NCI-H510A treated with DMSO at 0.1 percent for 48 hours (cell line): ENCODE measurements at places on chromosomes 16 and 17.

- no peak for DNase-seq
Observed at GRCh38 chr17:19650826-19651225, 2.3 kb downstream of the ALDH3A2 start.

DNA sequence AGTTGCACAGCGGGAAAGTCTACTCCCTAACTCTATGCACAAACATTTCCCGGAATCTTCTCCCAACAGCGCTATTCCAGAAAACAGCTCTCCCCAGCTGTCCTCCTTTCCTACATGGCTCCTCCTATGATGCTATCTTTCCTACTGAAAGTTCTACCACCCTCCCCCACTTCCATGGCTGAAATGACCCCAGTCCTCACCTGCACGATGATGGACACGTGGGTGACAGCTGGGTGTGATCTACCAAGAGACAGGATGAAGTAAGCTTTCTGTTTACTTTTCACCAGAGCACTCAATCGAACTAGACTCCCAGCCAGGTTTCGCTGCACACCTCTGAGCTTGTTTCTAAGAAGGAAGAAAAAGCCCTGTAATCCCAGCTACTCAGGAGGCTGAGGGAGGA lies 10.7 kb downstream of the CTC1 start:
- DNase-seq = peak; percentile 93

DNA sequence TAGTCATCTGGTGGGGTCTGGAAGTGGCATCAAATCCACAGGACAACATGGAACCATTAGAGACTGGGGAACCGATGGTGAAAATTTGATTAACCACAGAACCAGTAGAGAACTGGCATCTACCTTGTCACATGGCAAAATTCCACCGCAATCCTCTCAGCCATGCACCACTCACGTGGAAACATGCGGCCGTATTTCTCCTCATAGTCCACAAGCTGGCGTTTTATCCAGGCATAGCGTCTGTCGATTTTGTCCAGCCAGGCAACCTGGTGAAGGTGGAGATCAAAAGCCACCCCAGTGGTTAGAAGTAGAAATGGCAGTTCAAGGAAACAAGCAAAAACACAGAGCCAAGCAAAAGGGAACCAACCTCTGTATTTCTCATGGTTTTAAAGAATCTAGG lies 87.6 kb downstream of the VPS53 start:
- no peak for DNase-seq

- no peak for DNase-seq
Observed at GRCh38 chr17:48749621-48750553, 21.3 kb upstream of the HOXB13 start.

DNA sequence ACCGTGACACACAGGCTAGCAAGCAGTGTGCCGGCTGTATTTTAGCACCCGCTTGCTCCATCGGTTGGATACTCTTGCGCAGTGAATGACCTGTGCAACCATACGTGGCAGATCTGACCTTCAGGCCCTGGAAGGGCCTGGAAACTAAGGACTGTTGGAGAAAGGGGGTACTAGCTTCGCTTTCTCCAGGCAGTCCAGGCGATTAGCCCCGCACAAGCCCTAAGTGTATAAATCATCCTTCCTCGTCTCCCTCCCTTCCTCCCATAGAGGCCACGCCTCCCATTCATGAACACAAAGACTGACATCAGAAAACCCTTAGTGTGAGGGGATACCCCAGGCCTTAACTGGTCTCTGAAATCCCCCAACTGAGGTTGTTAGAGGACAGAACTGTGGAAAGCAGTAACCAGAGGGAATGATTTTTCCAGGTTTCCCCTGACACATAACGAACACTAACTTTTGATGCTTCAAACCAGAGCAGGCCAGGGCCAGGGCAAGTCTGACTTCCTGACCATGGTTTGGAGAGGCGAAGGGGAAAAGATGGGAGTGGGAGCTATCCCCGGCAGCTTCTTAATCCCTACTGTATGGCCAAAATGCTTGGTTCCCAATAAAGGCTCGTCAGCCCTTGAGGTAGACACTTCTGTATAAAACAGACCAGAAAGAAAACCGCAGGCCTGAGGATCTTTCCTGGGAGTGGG lies 1.4 kb upstream of the DYNLL2 start:
- no peak for DNase-seq

DNA sequence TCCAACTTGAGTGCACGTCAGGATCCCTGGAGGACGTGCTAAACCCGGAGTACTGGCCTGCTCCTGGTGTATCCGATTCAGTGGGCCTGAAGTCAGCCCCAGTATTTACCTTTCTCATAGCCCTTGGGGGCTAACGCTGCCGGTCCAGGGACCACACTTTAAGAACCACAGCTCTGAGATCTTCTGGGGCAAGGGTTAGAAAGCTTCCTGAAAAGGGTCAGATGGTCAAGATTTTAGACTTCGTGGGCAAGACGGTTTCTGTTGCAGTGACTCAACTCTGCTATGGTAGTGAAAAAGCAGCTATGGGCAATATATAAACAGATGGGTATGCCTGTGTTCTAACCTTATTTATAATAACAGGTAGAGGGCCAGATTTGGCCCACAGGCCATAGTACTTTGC lies 14.6 kb upstream of the USP10 start:
- no peak for DNase-seq

GRCh38 chr17:2563543-2563942 lies 29.9 kb upstream of the PAFAH1B1 start:
- DNase-seq = no peak

- DNase-seq = no peak
Observed at GRCh38 chr17:57531648-57532504, 213.2 kb downstream of the CCDC182 start.

DNA sequence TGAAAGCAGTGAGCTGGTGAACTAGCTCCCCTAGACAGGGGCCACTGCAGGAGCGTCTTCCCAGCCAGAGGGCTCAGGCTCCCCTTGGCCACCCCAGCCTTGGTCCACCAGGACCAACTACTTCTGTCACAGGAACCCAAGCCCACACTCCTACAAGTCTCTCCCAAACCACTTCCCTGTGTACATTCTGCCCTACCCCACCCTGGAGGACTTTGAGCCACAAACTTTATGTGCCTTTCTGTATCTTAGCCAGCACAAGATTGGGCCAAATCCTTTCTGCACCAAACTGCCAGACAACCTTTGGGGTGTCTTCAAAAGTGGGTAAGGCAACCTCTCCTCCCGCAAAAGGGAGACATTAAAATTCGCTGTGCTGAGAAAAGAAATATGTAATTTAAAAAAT lies 31.6 kb downstream of the EFCAB5 start:
- no peak for DNase-seq

- peak; percentile 92 for DNase-seq
Observed at GRCh38 chr16:18969050-18969854, 14.5 kb upstream of the TMC7 start.

DNA sequence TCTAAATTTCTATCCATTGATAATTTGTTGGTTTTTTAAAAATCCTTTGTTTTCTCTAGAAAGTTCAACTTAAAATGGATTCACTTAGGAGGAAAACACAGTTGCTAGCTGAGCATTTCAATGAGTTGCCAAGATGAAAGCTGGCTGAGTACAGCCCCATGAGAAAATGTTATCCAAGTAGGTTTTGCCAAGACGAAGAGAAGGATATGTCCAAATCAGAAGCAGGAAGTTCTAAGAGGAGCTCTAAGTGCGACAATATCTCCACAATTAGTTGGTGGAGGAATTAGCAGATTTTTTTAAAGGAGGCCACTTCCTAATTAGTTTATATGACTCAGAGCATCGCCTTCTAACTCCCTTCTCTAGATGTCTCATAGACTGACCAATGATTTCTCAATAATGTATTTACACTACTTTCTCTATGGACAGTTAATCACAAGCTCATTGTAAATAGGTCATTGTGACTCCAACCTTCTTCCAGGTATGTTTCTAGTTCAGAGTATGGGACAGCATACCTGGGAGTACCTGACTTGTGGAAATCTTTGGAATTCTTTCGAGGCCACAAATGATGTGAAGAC lies 873.3 kb upstream of the SOX9 start:
- no peak for DNase-seq

- DNase-seq = no peak
Observed at GRCh38 chr16:57898961-57899360, 72.0 kb downstream of the CNGB1 start.

DNA sequence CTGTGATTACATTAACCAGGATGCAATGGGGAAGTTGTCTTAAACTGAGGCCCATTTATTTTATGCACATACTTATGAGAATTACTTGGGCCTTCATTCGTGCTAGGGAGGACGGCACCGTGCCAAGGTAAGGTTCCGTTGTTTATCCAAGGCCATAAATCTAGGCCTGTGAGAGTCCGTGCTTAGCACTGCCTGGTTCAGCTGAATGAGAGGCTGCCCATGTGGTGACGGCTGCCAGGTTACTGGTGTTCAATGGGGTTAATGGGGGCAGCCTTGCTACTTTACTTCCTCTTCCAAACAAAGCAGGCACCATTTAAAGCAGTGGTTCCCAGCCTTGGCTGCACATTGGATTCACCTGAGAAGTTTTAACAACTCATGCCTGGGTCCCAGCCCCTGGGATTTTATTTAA lies 135.1 kb upstream of the NOL11 start:
- peak; percentile 93 for DNase-seq

GRCh38 chr16:30027588-30028437 lies 3.3 kb downstream of the TLCD3B start:
- DNase-seq = peak; percentile 43
